T follicular helper cell (primary cell): ENCODE measurements at places on chromosomes 3 and 15.

DNA sequence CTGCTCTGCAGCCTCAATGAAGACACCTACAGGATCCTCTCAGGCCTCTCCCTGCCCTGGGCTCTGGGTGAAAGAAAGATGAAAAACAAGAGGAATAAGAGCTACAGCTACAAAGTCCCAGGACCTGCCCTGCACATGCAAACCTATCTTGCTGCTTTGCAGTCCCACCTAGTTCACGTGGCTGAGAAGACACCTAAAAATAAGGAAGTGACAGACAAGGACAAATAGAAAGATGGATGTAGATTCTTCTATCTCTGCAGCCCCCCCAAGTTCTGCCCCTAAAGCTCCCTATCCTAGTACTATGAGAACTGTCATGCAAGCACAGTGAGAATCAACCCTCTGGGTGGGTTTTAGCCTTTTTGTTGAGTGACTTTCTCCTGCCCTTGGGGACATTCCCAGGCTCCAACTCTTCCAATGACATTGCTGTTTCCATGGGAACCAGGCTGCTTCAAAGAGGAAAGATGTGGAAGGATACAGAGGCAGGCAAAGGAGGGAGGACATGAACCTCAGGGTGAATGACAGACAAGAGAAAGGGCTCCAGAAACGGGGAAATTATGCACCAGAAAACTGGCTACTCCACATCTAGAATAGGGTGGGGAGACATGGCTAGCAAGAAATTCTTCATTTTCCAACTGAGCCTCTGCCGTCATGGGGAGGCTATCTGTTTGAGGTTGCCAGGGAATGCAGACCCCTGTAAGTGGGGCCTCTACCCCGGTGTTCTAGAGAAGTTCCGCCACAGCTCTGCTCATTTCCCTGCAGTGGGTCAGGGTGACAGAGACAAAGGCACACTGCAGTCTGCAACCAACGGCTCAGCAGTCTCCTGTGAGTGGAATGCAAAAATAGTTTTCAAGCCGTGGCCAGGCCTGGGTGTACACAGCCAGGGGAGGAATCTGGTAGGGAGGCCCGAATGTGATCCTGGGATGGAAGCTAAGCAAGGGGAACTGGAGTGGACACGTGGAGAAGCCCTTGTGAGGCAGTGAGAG is 5.2 kb downstream of the CSPG5 start:
- DNase-seq, result no peak

- no peak for DNase-seq
These were observed 43.9 kb downstream of the P3H2 start for GRCh38 chr3:190076601-190077394.

DNA sequence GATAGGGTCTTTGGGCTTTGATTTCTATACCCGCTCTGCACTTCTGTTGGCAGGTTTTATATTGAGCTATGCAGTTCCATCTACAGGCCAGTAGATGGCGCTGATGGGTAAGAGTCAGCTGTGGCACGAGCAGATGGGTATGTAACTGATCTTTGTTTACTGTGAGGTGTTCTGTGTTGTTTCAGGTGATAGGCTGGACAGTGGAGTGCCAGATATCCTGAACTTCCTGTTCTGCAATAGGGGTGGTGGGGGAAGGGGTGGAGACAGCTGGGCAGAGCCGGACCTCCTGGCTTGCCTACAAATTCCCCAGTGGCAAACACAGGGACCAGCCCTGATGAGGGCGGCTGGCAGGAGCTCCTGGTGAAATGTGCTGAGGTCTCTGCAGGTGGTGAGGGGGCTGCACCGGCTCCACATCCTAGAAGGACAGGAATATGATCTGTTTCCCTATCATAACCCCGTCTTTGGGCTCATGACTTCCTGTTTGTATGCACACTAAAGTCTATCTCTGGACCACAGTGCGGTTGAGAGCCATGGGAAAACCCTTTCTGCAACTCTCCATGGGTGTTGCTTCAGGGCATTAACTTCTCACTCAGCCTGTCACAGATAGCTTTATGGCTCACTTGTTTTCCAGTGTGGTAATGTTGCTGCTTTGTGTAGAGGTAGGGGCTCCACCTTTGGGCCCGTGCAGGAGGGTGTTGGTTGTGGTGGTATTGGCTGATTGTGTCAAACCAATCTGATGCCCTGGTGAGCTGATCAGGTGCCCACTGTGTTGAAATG is 13.4 kb upstream of the FAM98B start:
- peak; percentile 19 for DNase-seq

DNA sequence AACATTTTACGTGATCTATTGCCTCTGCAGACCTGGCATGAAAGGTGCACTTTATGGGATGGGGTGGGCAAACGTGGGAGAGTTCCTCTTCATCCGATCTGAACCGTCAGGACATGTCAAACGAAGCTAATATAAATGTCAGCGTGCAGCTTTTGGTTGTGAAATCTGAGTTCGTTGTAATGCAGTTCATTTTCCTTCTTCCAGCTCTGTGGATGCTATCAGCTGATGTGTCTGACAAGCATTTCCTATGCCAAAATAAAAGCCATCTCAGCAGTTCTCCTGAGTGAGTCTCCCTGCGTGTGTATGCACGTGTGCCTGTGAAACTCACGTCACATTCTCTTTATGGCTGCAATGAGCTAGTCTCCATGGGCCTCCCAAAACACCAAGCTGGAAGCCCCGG is 512.3 kb downstream of the MCTP2 start:
- DNase-seq, result no peak

DNA sequence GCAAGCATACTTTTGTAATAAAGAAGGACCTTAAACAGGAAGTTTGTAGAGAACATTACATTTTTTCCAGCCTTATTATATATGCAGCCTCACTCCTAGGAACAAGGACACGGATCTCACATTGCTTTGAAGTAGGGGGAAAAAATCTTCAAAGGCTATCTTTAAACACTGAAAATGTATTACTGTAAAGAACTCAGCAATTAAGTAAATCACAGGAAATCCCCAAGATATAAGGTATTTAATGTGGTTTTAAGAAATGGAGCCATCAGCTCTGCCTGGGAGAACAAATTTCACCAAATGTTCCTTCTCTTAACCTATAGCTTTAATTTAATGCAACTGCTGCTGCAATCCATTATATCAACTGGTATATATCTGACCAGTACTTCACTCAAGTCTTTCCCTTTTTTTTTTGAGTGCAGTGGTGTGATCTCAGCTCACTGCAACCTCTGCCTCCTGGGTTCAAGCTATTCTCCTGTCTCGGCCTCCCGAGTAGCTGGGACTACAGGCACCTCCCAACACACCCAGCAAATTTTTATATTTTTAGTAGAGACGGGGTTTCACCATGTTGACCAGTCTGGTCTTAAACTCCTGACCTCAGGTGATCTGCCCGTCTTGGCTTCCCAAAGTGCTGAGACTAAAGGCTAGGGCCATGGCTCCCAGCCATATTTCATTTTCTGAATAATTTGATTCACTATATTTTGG is 2.8 kb downstream of the BTLA start:
- DNase-seq, result no peak

- DNase-seq, result peak; percentile 32
These were observed 267.0 kb downstream of the PLCL2 start for GRCh38 chr3:17151598-17152373.

GRCh38 chr3:11379824-11380701 is 107.9 kb downstream of the ATG7 start:
- no peak for DNase-seq

DNA sequence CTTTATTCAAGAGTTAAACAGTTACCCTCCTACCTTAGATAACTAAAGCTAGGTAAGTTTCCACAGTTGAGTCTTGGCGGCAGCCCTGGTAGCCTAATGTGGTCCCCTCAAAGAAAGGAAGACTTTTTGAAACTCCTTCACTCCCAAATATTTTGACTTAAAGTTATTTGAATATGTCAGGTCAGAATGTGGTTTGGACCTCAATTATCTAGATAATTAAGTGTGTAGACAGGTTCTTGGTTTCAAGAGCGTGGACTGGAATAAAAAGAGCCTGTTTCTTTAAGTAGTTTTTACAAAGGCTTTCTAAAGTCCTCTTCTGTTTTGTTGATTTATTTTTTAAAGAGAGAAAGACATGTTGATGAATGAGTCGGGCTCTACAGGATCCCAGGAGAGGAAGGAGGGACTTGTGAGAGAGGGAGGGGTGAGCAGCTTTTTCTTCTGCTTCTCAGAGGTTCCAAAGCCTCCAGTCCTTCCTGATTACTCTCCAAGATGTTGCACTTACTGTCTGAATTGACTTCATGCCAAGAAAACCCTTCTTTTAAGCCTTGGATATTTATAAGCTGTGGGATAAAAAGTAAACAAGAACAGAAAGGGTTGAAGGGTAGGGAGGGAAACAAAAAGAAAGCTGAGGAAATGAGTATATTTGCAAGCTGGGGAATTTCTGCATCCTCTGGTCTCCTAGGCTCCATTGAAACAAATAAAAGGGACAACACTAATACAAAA is 457.4 kb downstream of the IGSF11 start:
- no peak for DNase-seq

DNA sequence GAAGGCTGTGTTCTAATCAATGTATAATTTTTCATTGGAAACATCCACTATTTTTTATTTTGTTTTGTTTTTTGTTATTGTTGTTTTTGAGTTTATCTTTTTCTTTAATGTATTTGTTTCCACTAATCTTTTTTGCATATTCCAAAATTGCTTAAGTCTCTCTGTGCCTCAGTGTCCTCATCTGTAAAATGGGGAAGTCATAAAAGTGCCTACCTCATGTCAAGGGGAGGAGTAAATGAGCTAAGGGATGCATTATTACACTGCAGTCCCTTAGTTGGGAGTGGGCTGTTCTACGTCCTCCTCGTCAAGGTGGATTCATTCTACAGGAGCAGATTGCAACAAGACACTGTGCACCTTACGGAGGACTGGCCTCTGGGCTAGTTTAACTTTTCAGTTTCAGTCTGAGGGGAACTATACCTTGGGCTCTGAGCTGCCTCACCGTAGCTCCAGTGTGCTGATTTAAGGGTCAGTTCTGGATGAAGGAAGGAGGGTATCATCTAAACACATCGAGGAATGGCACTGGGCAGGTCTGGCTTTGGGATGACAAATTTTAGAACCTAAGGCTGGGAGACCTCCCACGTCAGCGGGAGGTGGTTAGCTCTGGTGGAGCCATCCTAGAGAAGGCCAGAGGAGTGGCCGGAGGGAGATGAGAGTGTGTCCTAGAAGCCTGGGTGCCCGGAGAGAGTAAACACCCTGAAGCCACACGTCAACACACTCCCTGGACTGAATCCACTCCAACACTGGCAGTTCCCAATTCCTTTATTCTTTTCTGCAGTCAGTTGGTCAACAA is 5.1 kb upstream of the SRP14 start:
- no peak for DNase-seq

GRCh38 chr3:109098079-109098644 is 19.8 kb downstream of the MORC1 start:
- no peak for DNase-seq

DNA sequence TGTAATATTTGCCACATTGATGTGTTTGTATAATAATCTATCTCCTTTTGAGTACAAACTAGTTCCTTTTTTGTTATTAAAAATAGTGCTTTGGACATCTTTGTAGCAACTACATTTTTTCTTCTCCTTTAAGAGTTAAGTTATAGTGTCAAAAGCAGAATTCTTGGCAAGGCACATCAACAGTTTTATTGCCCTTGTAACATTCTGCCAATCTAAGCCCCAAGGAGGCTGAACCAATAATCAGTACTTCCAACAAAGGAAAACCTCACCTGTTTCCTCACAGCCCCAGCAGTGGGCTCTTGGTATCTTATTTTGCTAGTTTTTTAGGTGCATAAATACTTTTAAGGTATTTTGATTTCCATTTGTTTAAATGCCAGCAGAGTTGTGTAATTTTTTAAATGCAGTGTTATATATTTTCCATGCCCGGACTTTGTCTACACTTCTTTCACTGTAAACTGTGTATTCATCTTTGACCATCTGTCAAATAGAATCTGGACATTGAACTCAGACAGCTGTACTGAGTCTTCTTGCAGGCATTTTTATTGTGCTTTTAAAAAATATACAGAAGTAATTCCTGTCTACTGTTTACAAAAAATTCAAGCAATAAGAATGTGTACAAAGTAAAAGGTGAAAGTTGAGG is 101.0 kb downstream of the MYLK start:
- no peak for DNase-seq

GRCh38 chr3:196706327-196706726 is 5.7 kb downstream of the CEP19 start:
- DNase-seq, result no peak

DNA sequence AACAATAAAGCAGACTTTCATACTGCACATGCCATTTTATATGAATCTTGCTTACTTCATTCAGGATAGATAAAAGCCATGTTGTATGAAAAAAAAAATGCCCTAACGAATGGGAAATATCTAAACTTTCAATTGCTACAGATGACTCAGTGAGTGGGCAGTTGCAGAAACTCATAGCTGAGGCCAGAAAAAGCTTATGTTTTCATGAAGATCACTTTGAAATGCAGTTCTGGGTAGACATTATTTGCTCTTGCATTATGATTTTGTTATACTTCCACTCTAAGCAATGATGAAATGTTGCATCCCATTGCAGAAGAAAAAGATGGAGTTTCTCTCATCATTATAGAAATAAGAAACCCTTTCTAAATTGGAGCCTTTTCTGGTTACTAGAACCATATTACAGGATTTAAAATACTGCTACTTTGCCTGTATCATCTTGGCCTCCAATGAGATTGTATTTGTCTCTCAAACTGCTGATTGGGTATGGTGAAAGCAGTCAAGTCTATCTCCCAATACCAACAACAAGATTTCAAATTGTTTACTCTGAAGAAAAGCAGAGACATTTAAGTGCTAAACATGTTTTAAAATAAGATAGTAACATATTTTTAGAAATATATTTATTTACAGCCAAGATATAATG is 17.0 kb downstream of the PEAK1 start:
- DNase-seq, result no peak

GRCh38 chr3:12287727-12288181 is 1.1 kb upstream of the PPARG start:
- DNase-seq, result no peak

GRCh38 chr3:81864272-81864671 is 102.8 kb upstream of the GBE1 start:
- DNase-seq, result no peak

GRCh38 chr15:68789534-68790241 is 31.0 kb downstream of the ANP32A start:
- DNase-seq, result no peak

DNA sequence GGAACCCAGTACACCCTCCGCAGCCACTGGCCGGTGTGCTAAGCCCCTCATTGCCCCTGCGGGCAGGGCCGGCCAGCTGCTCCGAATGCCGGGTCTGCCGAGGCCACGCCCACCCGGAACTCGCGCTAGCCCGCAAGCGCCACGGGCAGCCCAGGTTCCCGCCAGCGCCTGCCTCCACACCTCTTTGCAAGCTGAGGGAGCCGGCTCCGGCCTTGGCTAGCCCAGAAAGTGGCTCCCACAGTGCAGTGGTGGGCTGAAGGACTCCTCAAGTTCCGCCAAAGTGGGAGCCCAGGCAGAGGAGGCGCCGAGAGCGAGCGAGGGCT is 81.4 kb upstream of the BCHE start:
- no peak for DNase-seq

DNA sequence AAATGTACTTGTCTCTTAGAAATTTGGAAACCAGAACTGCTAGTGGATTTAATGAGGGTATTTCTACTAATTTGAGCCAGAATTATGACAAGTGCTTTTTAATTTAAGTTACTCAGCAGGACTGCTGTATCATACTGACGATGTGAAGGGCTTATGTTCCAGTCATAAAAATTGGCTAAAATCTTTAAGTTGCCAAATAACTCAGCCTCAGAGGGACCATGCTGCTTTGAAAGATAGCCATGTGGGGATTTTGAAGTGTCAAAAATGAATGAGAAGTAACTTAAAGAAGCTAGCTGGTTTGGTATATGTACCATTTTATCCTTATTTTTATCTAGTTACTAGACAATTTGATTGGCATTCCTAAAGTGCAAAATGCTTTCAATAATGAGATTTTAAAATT is 545.0 kb downstream of the DIPK2A start:
- DNase-seq, result no peak

- no peak for DNase-seq
These were observed 43.9 kb downstream of the MEIS2 start for GRCh38 chr15:37056177-37057121.
